ENCODE measurements at places on chromosomes 5 and 9.

GRCh38 chr9:106869458-106869857, 6.5 kb downstream of the ZNF462 start:
- DNase-seq = no peak

GRCh38 chr5:54691656-54692055, 174.1 kb downstream of the SNX18 start:
- DNase-seq = no peak

- no peak for DNase-seq
Measured at GRCh38 chr9:36560771-36561170, 11.9 kb upstream of the MELK start.

DNA sequence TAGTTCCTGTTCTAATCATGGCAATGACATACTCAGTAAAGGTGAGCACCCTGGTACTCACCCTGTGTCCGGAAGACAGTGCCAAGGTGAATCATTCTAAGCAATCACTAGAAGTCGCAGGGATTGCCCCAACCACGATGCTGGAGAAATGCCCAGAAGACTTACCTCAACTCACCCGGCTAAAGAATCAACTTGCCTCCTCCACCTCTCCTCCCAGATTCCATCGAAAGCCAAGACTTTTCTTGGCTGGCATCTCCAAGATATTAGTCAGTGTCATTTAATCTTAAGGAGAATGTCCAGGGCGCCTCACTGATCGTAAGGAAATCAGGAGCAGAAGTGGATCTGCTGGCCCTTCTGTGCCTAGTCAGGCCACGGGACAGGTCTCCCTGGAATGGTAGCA, 204.9 kb downstream of the ERCC6L2 start:
- DNase-seq = no peak

GRCh38 chr5:93578813-93579691, 2.0 kb downstream of the NR2F1-AS1 start:
- DNase-seq = peak; percentile 75

DNA sequence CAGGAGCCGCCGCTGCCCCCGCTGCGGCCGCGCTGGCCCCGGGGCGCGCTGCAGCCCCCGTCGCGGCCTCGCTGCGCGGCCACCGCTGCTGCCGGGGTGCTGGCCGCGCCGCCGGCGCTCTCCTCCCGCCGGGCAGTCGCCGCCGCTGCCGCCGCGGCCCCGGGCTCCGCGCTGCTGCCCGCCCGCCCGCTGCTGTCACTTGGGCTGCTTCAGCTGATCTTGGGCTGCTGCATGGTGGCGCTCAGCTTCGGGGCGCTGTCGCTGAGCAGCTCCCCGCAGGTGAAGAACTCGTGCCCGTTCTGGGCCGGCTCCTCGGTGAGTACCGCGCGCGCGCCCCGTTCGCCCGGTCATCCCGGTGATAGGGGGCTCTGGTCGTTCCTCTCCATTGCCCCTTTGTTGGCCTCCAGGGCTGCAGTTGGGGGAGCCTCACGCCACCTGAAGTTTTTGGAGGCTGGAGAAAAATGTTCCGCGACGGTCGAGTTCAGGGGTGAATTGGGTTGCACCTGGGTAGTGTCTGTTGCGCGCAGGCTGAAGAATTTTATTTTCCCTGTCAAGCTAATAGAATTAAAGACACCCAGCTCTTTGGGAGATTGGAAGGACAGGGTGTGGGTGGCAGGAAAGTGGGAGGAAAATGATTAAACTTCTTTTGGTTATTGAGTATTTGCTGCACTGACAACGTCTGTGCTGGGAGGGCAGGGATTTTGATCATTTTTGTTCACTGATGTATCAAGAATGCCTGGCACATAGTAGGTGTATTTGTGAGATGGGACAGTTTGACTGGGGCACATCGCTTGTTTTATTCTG, 596 bp downstream of the ENTREP1 start:
- DNase-seq = no peak
